ENCODE measurements at places on chromosomes 13 and 19.

GRCh38 chr13:81670048-81670447 lies 1329.1 kb upstream of the SPRY2 start:
- no peak for DNase-seq

- no peak for DNase-seq
Observed at GRCh38 chr13:73133531-73133930, 74.7 kb downstream of the KLF5 start.

DNA sequence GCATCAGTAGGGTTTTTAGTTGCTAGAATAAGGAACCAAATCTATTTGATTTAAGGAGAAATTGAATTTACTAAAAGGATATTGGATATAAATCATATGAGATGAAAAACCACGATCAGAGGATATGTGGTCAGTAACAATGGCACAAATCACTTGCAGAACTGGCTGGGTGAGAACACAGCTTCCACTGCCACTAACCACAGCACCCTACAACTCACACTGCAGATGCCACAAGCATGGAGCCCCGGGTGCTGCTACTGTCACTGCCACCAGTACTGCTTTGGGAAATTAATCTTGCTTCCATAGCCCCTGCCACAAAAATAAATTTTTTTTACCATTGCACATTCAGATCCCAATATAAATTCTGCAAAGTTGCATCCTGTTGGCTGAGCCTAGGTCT lies 40.6 kb upstream of the KLF12 start:
- no peak for DNase-seq

DNA sequence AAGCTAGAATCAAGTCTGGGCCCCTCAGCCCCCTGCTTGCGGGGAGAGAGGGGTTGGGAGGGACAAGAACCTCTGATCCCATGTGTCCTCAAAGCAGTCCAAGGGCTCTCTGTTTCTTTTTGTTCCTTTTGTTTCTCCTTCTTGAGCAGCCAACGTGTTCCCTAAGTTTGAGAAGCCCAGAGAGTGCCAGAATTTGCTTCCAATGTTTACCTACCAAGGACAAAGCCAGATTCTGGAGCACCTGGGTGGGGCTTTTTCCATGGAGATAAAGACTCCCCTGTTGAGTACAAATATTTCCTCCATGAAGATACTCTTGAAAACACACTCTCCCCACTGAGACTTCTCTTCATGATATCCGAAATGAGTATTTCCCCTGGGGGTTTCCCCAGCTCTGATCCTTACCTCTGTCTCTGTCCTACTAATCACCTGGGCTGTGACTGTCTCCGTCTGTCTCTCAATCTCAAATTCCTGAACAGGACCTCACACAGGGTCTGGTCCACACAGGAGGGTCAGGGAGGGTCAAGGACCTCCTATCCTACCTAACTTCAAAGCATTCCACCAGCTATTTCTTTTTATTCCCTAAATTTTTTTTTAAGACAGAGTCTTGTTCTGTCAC lies 27.4 kb downstream of the CD177 start:
- no peak for DNase-seq

- DNase-seq, result no peak
Observed at GRCh38 chr13:108959234-108959633, 329.8 kb downstream of the MYO16 start.

DNA sequence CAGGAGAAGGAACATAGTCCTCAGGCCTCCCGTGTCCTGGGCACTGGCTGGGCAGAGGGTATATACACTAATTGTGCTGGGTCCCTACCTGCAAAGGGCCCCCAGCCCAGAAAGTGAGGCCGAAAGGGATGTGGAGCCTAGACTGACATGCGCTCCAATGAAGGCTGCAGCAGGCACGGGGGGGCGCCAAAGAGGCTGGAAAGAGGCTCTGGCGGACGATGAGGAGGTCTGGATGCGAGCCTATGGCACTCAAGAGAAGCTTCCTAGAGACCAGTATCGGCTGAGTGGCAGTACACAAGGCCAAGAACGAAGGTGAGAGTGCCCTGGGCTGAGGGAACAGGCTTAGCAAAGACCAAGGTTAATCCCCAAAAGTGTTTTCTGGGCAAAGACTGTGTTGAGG lies 16.6 kb downstream of the VRK3 start:
- DNase-seq, result peak; percentile 9

DNA sequence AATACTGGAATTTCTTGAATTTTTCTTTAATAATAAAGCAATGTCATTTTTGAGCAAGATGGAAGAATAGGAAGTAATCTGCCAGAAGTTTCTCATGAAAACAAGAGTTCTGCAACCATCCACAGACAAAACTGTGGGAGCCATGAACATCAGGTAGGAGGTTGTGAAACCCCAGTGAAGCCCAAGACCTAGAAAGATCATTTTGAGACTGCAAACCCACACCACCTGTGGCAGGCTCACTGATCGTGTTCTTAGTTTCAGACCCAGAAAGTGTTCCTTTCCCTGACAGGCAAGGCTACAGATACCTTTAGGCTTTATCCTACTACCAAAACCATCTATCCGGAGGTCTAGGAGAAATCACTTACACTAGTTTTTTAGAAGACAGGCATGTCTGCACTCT lies 2189.8 kb upstream of the PCDH20 start:
- no peak for DNase-seq

GRCh38 chr13:93328943-93329342 lies 102.3 kb downstream of the GPC6 start:
- DNase-seq, result no peak

GRCh38 chr19:39935364-39935661 lies 879 bp upstream of the FCGBP start:
- no peak for DNase-seq

- peak; percentile 95 for DNase-seq
Observed at GRCh38 chr13:41465241-41465847, 8.0 kb downstream of the RGCC start.

DNA sequence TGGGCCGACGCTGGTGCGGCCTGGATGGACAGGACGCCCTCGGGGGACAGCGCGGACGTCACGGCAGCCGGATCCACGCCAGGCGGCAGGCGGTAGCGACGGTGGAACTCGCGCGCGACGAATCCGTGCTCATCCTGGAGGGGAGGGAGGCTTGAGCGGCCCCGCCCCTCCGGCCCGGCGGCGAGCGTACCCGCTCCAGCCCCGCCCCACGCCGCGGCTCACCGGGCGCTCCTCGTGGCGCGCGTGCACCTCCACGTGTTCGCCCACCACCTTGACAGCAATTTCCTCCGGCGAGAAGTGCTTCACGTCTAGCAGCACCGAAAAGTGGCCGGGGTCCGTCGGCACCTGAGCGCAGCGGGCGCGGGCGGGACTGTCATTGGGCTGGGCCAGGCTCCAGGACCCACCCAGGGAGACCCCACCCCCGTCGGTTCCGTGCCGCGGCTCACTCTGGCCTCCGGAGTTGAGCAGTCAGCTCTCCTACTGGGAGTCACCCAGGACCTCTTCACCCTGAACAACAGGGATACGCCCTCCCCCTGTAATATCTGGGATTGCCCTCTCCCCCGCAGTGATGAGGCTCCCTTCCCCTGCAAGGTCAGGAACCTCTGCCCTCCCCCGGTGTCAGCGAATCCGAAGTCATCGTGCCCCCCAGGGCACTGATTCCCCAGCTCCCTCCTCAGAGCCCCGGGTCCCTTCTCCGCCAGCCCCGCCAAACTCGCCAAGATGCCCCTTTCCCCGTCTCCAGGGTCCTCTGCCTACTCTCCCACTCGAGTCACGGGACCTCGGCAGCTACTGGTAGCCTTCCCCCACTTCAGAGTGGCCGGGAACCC lies 1.1 kb downstream of the HSPB6 start:
- DNase-seq, result no peak

- DNase-seq, result no peak
Observed at GRCh38 chr13:34942732-34943435, 814 bp downstream of the NBEA start.

- peak; percentile 15 for DNase-seq
Observed at GRCh38 chr13:34926508-34926907, 15.6 kb upstream of the NBEA start.

DNA sequence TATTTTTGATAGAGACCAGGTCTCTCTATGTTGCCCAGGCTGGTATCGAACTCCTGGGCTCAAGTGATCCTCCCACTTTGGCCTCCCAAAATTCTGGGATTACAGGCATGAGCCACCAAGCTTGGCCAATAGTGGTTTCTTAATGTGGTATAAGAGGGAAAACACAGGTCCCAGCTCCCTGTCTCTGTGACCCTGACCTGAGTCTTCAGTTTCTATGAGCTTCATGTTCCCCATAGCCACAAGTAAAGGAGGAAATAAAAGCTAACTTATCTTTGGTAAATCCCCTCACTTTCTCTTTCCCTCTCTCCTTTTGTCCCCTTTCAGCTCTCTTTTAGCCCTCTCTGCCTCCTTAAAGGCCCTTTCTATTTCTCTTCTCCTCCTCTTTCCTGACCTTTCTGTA lies 50.3 kb downstream of the ABCC4 start:
- no peak for DNase-seq

DNA sequence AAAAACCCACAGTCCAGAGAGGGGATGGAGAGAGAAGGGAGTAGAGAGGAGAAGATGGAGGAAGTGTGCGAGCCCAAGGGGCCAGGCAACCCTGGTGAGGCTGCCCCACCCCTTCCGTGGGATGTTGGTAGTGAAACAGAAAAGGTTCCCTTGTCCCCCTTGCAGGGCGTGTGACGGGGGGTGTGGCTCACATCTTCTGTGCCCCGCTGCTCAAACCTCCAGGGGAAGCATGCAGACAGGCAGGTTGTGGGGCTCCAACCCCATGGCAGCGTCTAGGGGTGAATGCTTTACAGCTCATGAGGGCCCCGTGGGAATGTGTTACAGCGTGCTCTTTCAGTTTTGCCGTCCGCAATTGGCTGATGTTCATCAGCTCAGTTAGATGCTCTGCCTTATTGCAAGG lies 14.7 kb upstream of the EVI5L start:
- no peak for DNase-seq

- DNase-seq, result no peak
Observed at GRCh38 chr19:50489461-50490011, 12.9 kb upstream of the GARIN5A start.

DNA sequence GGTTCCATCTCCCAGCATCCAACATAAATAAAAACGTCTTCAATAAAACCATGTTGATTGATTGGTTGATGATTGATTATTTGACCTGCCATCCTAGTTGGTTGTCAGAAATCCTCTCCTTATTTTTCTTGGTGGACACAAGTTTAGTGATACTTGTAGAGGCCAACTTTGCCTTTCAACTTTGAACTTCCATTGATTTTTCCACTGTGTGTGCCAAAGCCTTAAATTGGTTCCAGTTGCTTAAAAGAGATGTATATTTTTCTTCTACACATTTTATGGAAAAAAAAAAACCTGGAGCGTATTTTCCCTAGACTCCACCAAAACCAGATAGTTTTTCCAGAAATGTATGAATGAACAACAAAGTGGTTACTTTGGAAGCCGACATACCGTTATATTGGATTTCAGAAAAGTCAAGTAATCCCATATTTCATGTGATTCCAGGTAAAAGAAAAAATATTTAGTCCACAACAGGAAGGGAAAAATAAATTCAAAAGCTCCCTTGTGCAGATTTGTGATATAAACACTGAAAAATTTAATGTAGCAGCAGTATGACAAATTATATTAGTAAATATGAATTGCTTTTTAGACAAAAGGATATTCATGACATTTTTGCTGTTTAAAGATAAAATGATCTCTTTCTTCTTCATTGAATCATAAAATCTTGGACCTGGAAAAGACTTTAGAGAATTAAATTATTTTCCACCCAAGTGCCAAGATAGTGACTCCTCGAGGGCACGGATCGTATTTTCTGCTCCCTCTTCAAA lies 85.2 kb downstream of the MBNL2 start:
- no peak for DNase-seq

DNA sequence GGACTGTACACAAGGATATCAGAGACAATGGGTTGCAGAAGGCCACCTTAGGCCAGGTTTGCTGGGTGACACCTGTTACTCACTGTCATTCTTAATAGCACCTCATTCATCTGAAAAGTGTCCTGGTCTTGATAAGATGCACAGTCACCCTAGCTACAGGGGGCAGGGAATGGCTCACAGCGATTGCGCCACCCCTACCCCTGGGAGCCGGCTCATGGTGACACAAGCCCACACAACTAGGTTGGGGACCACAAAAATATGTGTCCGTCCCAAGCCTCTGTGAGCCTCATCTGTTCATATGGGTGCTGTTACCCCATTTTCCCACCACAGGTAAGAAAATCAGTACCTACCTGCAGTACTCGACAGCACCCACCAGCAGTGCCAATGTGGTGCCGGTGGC lies 23.4 kb downstream of the MED26 start:
- DNase-seq, result no peak

- DNase-seq, result peak; percentile 91
Observed at GRCh38 chr19:2167896-2168618, 4.3 kb downstream of the DOT1L start.

GRCh38 chr13:81568824-81569223 lies 1227.9 kb upstream of the SPRY2 start:
- DNase-seq, result no peak

GRCh38 chr13:91955546-91956355 lies 557.3 kb downstream of the GPC5 start:
- no peak for DNase-seq

DNA sequence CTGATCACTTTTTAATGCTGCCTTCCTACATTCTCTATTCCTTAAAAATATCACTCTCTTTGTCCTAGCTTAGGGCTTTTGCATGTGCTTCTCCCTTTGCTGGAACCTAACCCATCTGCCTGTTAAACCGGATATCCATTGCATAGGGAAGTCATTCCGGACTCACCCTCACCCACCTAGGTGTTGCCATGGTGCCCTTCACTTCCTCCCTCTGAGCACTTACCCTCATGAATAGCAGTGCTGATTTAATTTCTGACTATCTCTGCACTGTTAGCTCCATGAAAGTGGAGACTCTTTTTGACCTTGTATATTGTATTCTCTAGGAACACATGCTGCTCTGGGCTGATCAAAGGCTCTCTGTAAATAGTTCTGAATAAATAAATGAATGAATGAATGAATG lies 401.9 kb downstream of the PCDH20 start:
- no peak for DNase-seq

- no peak for DNase-seq
Observed at GRCh38 chr19:46066471-46066870, 25.7 kb upstream of the IGFL4 start.

DNA sequence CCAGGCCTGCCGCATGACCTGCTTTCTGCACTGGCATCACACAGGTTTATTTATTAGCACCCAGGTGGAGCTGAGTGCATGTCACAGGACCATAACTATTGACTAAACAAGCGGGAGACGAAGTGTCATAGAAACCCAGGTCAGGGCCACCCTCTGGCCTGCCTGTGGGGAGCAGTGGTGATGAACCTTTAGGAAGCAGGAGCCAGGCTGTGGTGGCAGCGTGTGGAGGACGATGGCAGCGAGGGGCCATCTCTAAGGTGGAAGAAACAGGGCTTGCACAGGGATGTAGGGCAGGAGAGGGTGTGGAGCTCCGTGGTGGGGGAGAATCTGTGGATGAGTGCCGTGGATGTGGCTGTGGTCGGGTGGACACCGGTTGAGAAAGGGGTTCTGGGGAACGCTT lies 275.3 kb downstream of the TEX29 start:
- DNase-seq, result no peak
